ENCODE measurements at places on chromosomes 6 and 20.

DNA sequence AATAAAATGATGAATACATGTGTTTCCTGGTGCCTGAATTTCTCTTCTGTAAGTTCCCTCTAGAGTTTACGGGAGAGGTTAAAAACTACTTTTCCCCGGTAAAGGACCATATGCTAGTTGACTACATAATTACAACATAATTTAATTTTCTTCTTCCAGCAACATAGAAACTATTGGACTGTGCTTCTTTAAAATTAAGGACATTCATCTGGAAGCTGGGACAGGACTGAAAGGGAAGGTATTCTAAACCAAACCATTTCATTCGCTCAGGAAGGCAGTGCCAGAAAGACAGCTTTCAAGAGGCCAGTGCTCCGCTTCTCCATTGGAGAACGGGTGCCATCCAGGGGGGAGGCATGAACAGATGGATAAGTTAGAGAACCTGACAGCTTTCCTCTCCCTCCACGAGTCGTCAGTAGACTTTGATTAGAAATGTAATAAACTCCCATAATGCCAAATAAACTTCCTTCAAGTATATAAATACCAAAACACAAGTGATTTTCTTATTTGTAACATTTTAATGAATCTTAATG lies 458.0 kb upstream of the SOX4 start:
- no peak for DNase-seq

DNA sequence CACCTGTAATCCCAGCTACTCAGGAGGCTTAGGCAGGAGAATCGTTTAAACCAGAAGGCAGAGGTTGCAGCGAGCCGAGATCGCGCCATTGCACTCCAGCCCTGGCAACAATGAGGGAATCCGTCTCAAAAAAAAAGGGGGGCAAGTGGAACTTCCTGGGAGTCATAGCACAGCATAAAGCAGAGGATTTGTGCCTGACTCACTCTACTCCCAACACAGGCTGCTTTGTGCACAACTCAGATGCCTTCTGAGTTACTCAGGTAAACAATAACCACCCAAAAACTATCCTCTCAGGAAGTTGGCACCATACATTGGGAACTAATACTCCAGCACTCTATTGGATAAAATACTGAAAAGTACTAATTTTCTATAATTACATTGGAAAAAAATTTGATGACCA lies 2.5 kb upstream of the TMEM244 start:
- DNase-seq: no peak

DNA sequence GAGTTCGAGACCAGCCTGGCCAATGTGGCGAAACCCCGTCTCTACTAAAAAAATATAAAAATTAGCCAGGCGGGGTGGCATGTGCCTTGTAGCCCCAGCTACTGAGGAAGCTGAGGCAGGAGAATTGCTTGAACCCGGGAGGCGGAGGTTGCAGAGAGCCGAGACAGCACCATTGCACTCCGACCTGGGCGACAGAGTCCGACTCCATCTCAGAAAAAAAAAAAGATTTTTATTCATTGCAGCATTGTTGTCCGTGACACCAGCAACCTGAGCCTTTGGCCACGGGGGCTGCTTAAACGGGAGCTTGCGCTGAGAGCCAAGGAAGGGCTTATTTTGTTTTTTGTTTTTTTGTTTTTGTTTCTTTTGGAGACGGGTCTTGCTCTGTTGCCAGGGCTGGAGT lies 7.3 kb downstream of the ARFGAP1 start:
- DNase-seq: no peak

- no peak for DNase-seq
Measured at GRCh38 chr6:14017626-14018475, 93.1 kb downstream of the RNF182 start.

GRCh38 chr6:14831937-14832336 lies 413.9 kb upstream of the JARID2 start:
- no peak for DNase-seq
